ENCODE measurements at places on chromosomes 6 and 20. TPM values are rescaled to one million over a fixed set of nuclear protein-coding genes. Genes with fewer than 3 reads are reported as not detected.

The WFDC5 gene
- 5.2 TPM for total RNA-seq

- no peak for DNase-seq
Measured at GRCh38 chr6:2820415-2820814, 21.2 kb downstream of the SERPINB1 start.

DNA sequence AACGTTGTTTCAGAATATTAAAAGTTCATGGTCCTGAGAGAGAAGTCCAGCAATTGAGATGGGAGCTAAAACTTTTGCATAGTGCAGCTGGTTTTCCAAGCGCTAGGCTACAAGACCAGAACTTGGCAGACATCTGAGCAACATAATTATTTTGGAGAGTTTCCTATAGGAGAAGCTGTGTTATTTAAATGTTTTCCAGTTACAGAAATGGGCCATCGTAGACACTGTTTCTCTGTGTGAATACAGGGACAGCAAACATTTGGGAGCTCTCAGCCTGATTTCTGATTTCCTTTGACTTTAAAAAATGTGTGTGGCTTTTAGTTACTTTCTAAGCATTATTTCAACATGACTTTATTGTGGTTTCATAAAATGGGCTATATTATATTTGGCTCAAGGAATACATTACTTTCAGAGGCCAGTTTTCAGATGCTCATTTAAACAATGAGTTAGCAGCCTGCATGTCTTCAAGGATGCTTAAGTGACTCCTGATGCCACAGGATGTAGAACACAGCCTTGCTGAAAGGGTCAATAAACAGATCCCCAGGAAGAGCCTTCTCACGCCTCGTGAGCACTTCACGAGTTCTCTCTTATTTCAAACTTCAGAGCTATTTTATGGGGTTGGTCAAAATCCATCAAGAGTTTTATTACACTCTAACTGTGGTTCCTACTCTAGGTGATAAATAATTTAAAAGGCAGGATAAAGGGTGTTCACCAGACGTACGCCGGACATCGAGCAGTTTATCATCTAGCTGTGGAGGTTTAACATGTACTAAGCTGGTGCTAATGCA is 193.8 kb downstream of the SMOC2 start:
- DNase-seq = peak; percentile 48

DNA sequence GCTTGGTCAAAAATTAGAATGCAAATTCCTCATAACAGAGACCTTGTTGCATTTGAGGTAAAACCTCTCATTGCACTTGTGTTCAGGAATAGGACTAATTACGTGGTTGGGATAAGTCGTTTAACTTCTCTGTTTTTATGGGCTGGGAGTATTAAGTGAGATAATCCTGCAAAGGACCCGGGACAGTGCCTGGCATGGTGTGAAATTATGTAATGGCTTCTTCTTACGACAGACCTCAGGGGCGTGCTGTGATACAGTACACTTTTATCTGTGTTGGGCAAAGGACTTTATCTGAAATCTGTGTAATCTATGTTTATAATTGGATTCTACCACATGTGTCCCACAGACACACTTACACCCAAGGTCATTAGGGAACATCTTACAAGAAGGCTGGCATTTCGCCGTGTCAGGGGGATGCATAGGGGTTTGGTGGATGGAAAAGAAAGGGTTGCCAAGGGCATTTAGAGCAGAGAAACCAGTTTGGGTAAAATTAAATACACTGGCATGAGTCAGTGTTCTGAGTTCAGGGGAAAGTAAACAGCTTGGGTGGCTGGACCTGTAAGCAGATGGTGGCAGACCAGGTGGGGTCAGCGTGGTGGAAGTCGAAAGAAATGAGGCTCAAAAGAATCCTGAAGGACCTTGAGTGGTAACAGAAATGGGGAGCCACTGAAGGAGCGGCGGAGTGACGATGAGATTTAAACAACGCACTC is 17.2 kb upstream of the RTF2 start:
- DNase-seq = no peak

GRCh38 chr20:32457479-32457986 is 99.4 kb downstream of the ASXL1 start:
- DNase-seq = no peak

The VPS52 gene
- 35.7 TPM for total RNA-seq

GRCh38 chr6:139608466-139609261 is 234.2 kb upstream of the CITED2 start:
- DNase-seq = no peak

All from skin of body (tissue), 3 donors.